Pericardium fibroblast (primary cell): ENCODE measurements at places on chromosomes 4 and X. TPM values are rescaled to one million over a fixed set of nuclear protein-coding genes. Genes with fewer than 3 reads are reported as not detected.

Gene RBM46
- total RNA-seq: 0.34 TPM in 1 of 2 replicates, not detected in the other

Gene CHST7
- 10.0 and 14.4 TPM in 2 replicates for total RNA-seq

Gene USP51
- 0.70 and 4.3 TPM in 2 replicates for total RNA-seq

Gene ANOS1
- total RNA-seq: 0.77 and 18.1 TPM in 2 replicates

Gene BMPR1B
- 0.70 and 1.8 TPM in 2 replicates for total RNA-seq

Gene BANK1
- not detected in 2 replicates for total RNA-seq

Gene SYN1
- total RNA-seq: 0.34 and 1.2 TPM in 2 replicates

Gene UGT2B15
- not detected in 2 replicates for total RNA-seq

Gene MUC7
- not detected in 2 replicates for total RNA-seq

Gene PIR
- 24.7 and 30.8 TPM in 2 replicates for total RNA-seq

Gene TIGD2
- total RNA-seq: 9.0 and 11.3 TPM in 2 replicates

Gene PLK4
- total RNA-seq: 1.9 and 3.9 TPM in 2 replicates

Gene GPR82
- total RNA-seq: not detected in 2 replicates

Gene ZNF330
- total RNA-seq: 23.1 and 31.1 TPM in 2 replicates

Gene METTL14
- total RNA-seq: 12.9 and 28.9 TPM in 2 replicates

Gene HTN1
- not detected in 2 replicates for total RNA-seq

Gene SORBS2
- 6.6 and 17.3 TPM in 2 replicates for total RNA-seq

Gene ACE2
- total RNA-seq: not detected in 2 replicates

Gene KLHL34
- total RNA-seq: under 0.01 TPM in 1 of 2 replicates, not detected in the other

Gene MAGEC2
- not detected in 2 replicates for total RNA-seq

Gene GJB1
- total RNA-seq: not detected in 2 replicates

Gene AFF2
- total RNA-seq: 0.34 and 0.35 TPM in 2 replicates

Gene CXCL5
- 8.9 and 11.6 TPM in 2 replicates for total RNA-seq

Gene NLGN4X
- total RNA-seq: 1.1 and 1.3 TPM in 2 replicates

Gene MND1
- total RNA-seq: 0.94 and 1.9 TPM in 2 replicates

Gene MAGEA8
- not detected in 2 replicates for total RNA-seq

Gene TMSB15C
- 0.58 and 1.1 TPM in 2 replicates for total RNA-seq

Gene ATOH1
- total RNA-seq: not detected in 2 replicates

Gene SHROOM4
- total RNA-seq: 1.4 and 3.1 TPM in 2 replicates

Gene MTCP1
- 0.26 and 1.6 TPM in 2 replicates for total RNA-seq

Gene GLRA3
- total RNA-seq: not detected in 2 replicates

Gene RRH
- total RNA-seq: not detected in 2 replicates

Gene PNMA3
- not detected in 2 replicates for total RNA-seq

Gene VCX3A
- not detected in 2 replicates for total RNA-seq

Gene BST1
- 24.2 and 24.4 TPM in 2 replicates for total RNA-seq

Gene ALAS2
- not detected in 2 replicates for total RNA-seq

Gene ARR3
- not detected in 2 replicates for total RNA-seq

Gene CC2D2A
- 17.2 and 26.9 TPM in 2 replicates for total RNA-seq

Gene PITX2
- 20.3 and 22.5 TPM in 2 replicates for total RNA-seq

Gene SLC34A2
- 1.8 TPM in 1 of 2 replicates, not detected in the other for total RNA-seq

Gene SRPX2
- 69.2 and 161 TPM in 2 replicates for total RNA-seq

Gene GDI1
- 89.5 and 101 TPM in 2 replicates for total RNA-seq

Gene RIBC1
- total RNA-seq: 0.17 TPM in 1 of 2 replicates, not detected in the other

Gene RS1
- total RNA-seq: not detected in 2 replicates

Gene ANKRD50
- 22.8 and 28.0 TPM in 2 replicates for total RNA-seq

Gene C4orf33
- total RNA-seq: 6.9 and 9.1 TPM in 2 replicates

Gene PASD1
- not detected in 2 replicates for total RNA-seq

Gene NBDY
- total RNA-seq: 19.0 TPM in 2 replicates

Gene TMPRSS11A
- not detected in 2 replicates for total RNA-seq

Gene IL2RG
- not detected in 2 replicates for total RNA-seq

Gene IGSF1
- total RNA-seq: not detected in 2 replicates

Gene DOK7
- 0.09 TPM in 1 of 2 replicates, not detected in the other for total RNA-seq

Gene CT45A2
- not detected in 2 replicates for total RNA-seq

Gene CFAP99
- total RNA-seq: not detected in 2 replicates

Gene EDNRA
- total RNA-seq: 5.8 and 34.5 TPM in 2 replicates

Gene CT47B1
- not detected in 2 replicates for total RNA-seq

Gene LRBA
- total RNA-seq: 15.1 and 15.3 TPM in 2 replicates

Gene F8A2
- total RNA-seq: not detected in 2 replicates

Gene SMPX
- total RNA-seq: 0.85 TPM in 1 of 2 replicates, not detected in the other
